ENCODE measurements at places on chromosomes 13 and 19.
A peak's percentile ranks its signal among the peaks of the same experiment; 100 is the strongest.

GRCh38 chr13:110540871-110541525, 20.5 kb downstream of the RAB20 start:
- DNase-seq: peak; percentile 55

DNA sequence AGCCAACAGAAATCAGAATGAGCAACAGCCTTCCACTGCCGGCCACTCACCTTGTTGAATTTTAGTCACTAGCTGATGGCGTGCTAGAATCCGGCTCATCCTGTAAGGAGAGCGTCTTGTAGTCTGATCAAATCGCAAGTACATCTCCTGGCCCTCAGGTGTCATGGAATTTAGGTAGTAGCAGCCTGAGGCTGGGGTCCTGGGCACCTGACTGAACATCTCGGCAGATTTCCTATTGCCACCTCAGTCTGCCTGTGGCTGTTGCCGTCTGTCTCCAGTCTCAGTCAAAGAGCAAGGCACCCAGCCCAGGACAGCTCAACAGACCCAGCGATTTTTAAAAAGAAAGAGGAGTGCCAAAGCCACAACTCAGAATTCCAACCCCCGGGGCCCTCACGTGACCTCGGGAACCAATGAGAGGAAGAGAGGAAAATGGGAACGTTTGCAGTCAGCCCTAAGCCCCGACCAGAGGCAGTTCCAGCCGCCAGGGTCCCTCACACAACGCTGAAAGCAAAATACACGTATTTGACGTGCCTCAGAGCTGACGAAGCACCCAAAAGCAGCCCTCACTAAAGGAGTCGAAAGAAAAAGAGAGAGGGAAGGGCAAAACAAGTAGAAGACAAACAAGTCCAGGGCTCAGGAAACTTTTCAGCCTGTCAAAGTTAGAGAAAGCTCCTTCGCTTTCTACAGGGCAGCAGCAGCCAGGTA, at the start of gene STARD13:
Gene STARD13, minus strand, starts transcription at position 336 of the 705 bp plus-strand sequence. Its CDS starts 117 bp downstream, at position 219.
- peak; percentile 98 for DNase-seq

DNA sequence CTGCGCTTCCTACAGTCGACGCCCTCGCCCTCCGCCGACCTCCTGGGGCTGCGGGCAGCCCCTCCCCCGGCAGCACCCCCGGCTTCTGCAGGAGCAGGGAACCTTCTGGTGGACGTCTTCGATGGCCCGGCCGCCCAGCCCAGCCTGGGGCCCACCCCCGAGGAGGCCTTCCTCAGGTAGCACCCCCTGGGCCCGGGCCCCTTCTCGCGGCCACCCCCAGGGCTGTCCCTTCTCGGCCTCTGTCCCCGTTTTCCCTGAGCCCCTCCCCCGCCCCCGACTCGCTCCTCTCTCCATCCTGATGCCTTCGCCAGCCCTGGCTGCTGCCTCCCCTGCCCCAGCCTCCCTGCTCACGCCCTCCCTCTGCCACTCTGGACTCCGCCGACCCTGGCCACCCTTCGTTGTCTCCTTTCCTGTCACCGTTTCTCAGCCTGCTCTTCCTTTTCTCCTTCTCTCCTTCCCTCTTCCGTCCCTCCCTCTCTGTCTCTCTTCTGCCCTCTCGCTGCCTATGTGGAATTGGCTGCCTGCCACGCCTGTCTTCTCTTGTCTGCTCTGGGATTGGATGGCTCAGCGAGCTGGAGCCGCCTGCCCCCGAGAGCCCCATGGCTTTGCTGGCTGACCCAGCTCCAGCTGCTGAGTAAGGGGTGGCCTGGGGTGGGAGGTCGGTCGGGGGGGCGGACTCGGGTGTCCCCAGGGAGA, 11.0 kb downstream of the FUZ start:
- peak; percentile 98 for DNase-seq

GRCh38 chr19:17807731-17808316, 12.9 kb downstream of the B3GNT3 start:
- DNase-seq: no peak

DNA sequence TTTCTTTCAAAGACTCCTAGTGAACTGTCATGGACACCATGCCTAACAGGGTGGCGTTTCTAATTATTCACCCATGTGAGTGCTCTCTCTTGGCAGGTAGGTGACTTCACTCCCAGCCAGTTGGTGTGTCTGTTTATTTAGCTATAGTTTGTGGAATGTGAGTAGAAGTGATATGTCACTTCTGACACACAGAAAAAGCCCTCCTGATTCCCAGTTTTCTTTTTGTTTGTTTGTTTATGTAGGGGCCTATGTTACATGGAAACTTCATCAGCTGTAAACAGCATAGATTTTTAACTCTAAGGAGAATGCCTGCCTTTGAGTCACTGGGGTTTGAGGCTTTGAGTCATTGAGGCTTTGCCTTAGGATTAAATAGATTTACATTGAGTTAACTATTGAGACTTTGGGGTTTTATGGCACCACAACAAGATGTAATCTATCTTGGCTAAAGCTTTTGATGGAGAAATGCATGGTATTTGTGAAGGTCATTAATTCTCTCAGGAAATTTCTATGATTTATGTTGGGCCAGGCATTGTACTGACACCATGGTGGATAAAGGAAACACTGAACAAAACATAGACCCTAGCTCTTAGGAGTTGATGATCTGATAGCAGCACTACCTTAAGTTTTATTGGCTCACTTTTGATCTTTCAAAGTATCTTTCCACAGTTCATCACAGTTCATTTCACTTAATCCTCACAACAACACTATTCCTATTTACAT, 45.3 kb downstream of the UFM1 start:
- DNase-seq: no peak

GRCh38 chr19:50555450-50556281, 12.6 kb downstream of the LRRC4B start:
- no peak for DNase-seq

- DNase-seq: no peak
These were observed 17.5 kb downstream of the MIPEP start for GRCh38 chr13:23871616-23872220.

- DNase-seq: no peak
These were observed 421 bp upstream of the GPR12 start for GRCh38 chr13:26760832-26761582.

GRCh38 chr13:29527511-29527910, 68.0 kb downstream of the SLC7A1 start:
- DNase-seq: no peak

DNA sequence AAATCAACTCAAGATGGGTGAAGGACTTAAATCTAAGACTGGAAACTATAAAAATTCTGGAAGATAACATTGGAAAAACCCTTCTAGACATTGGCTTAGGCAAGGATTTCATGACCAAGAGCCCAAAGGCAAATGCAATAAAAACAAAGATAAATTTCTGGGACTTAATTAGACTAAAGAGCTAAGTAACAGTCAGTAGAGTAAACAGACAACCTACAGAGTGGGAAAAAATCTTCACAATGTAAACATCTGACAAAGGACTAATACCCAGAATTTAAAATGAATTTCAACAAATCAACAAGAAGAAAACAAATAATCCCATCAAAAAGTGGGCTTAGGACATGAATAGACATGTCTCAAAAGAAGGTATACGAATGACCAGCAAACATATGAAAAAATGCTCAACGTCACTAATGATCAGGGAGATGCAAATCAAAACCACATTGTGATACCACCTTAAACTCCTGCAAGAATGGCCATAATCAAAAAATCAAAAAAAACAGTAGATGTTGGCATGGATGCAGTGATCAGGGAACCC, 6.3 kb upstream of the RFX1 start:
- DNase-seq: no peak

GRCh38 chr13:114269281-114269770, 12.1 kb upstream of the UPF3A start:
- DNase-seq: no peak

DNA sequence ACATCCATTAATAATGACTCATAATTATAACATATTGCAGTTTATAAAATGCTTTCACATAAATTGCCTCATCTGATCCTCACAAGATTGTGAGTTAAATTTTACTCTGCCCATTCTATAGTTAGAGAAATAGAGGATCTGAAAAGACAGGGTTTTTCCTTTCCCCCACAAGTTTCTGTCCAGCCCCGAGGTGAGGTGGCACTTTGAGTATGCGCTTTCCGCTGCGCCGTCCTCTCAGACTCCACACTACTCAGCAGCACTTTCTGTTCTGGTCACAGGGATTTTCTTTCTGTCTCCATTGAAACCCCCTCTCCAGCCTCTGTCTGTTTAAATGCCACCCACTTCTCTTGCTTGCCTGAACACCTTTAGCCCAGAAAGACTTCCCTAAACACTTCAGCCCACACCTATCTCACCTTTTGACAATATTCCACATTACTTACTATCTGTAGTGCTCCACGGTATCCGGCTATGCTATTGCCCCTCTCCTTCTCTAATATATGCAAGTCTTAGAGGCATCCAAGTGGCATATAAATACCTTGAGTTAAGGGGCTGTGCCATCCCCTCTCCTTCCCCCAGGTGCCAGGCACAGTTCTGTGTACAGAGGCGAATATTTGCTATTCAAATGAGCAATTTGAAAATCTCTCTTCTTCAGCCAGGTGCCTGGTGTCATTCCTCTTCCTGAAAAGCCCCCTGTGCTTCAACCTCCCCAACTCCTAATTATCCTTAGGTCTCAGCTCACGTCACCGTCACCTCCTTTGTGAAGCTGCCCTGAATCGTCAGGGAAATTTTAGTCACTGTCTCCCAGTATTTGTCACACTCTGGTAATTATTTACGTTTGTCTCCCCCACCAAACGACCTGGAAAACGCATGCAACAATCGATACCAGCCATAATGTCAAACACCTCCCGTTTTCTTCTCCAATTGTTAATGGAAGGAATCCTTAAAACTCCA, 268.7 kb downstream of the NHLRC3 start:
- no peak for DNase-seq

- no peak for DNase-seq
These were observed 40.2 kb upstream of the GSX1 start for GRCh38 chr13:27751953-27752532.

DNA sequence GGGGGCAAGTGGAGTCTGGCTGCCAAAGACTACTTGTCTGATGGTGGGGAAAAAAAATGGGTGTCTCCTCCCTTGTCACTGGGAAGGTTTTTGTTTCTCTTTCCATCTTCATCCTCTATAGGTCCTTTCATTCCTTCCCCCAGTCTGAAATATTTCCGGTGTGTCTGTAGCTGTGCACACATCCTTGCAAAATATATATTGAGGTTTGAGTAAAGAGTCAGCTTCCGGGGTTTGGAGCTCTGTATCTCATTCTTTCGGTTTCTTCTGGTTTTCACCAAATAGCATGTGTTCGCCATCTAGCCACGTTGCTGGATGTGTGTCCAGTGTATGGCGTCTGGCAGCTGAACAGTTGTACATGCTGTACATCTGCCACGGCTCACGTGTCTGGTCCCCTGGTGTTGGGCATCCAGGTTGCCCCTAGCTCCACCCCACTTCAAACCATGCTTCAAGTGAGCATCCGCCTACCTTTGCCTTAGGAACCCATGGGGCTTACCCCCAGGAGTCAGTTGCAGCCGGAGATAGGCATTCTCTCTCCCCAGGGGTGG, 142.2 kb downstream of the SIPA1L3 start:
- no peak for DNase-seq

DNA sequence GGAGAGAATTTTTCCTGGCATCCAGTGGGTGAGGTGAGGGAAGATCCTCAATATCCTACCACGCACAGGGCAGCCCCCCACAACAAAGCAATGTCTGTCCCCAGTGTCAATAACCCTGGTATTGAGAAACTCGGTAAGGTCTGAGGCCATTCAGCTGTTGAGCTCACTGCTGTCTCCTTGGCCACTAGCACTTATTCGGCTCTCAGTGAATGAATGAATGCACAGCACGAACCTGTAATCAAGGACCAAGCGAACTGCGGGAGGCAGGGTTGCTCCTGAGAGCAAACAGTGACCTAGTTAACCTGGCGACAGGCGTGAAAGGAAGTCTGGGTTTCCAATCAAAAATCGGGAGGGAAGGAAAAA, 640 bp downstream of the ZSCAN5A start:
- DNase-seq: no peak

- DNase-seq: no peak
These were observed 759.0 kb downstream of the SLITRK6 start for GRCh38 chr13:85040215-85040614.

DNA sequence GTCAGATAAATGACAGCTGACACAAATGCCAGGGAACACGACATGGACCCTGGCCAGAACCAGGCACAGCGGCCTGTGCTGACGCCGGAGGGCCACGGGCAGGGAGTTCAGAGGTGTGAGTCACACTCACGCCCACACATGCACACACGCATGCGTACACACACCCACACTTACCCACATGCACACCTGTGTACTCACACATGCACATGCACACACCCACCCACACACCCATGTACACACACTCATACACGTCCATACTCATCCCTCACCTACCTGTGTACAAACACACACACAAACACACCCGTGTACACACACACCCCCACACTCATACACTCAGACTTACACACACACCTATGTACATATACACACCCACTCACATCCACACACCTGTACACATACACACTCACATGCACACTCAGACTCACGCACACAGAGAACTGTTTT, 40.4 kb downstream of the MLLT1 start:
- no peak for DNase-seq

DNA sequence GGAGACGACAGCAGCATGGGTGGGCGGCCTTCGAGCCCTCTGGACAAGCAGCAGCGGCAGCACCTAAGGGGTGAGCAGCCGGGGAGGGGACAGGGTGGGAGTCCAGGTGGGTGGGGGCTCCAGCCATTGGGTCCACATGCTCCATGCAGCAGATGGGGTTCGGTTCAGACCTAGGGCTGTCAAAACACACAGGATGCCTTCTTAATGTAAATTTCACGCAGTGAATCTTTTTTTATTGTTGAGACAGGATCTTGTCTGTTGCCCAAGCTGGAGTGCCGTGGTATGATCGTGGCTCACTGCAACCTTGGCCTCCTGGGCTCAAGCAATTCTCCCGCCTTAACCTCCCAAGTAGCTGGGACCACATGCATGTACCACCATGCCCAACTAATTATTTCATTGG, 15.9 kb downstream of the PGLS start:
- DNase-seq: no peak

DNA sequence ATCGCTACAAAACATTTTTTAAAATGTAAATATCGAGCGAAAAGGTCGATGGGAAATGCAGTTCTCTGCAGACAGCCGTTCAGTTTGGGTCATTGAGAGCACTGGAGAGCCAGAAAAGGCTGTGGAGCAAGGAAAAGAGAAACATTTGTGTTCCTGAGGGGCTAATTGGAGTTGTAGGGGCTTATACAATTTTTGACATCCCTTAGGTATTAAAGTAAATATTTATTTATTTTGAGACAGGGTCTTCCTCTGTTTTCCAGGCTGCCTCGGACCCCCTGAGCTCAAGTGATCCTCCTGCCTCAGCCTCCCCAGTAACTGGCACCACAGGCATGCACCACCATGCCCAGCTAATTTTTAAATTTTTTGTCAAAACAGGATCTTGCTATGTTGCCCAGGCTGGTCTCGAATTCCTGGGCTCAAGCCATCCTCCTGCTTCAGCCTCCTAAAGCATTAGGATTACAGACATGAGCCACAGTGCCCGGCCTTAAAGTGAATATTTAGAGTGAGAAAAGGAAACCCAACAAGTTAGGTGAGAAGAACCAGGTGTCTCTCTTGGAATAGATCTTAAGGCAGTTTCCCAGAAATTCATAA, 825 bp upstream of the YIF1B start:
- no peak for DNase-seq

Measured in sigmoid colon (tissue), 7 donors.